GM12878 (cell line): ENCODE measurements at places on chromosomes 6 and 20. TPM values are rescaled to one million over a fixed set of nuclear protein-coding genes. Genes with fewer than 3 reads are reported as not detected.

The TRERF1 gene
- 19.4 and 19.5 TPM in 2 replicates for total RNA-seq

The TCF19 gene
- 60.2 and 61.1 TPM in 2 replicates for total RNA-seq

The NINL gene
- total RNA-seq = 0.23 and 0.29 TPM in 2 replicates

The DUSP15 gene
- 2.5 and 3.2 TPM in 2 replicates for total RNA-seq

The COL9A1 gene
- total RNA-seq = not detected in 2 replicates
